Activated CD4-positive, alpha-beta T cell treated with anti-CD3 and anti-CD28 coated beads, Interleukin-2, amount 10 ng/mL, durations not matched to agents 7 days and 5 days (primary cell): ENCODE measurements at places on chromosomes 1 and 21. TPM values are rescaled to one million over a fixed set of nuclear protein-coding genes. Genes with fewer than 3 reads are reported as not detected.

- H3K27ac ChIP-seq: no peak overlapping the region
- H3K4me3 ChIP-seq: no peak overlapping the region
- H3K4me1 ChIP-seq: no peaks in the 10 kb centered on the region
These were observed 29.2 kb downstream of the CASZ1 start for GRCh38 chr1:10767282-10767681.

Gene SOD1
- total RNA-seq: 223 TPM

DNA sequence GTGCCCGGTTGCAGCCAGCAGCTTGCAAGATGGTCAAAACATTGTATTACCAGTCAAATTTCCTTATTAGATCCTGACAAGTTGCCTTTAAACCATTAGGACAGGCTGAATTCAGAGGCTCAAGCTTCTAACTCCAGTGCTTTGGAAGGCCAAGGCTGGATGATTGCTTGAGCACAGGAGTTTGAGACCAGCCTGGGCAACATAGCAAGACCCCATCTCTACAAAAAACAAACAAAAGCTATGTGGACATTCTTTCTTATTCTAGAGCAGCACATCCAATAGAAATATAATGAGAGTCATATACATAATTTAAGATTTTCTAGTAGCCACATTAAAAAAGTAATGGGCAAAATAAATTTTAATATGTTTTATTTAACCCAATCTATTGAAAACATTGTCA, 149.3 kb downstream of the RUNX1 start:
- H3K4me1 ChIP-seq: peaks cover 5% of the 10 kb centered on the region
- no peak for DNase-seq
- H3K36me3 ChIP-seq: peaks cover 36% of the 10 kb centered on the region

- H3K27me3 ChIP-seq: no peaks in the 10 kb centered on the region
- no peak overlapping the region for H3K4me3 ChIP-seq
- no peak overlapping the region for H3K27ac ChIP-seq
- DNase-seq: no peak
- no peaks in the 10 kb centered on the region for H3K36me3 ChIP-seq
- no peaks in the 10 kb centered on the region for H3K4me1 ChIP-seq
These were observed 69.8 kb downstream of the KCNT2 start for GRCh38 chr1:196538473-196538872.

GRCh38 chr1:239261521-239261920, 124.8 kb upstream of the CHRM3 start:
- no peaks in the 10 kb centered on the region for H3K4me1 ChIP-seq
- no peak for DNase-seq
- no peaks in the 10 kb centered on the region for H3K36me3 ChIP-seq
- H3K27ac ChIP-seq: no peak overlapping the region
